ENCODE measurements at places on chromosomes 5 and 9.

- DNase-seq: no peak
Observed at GRCh38 chr9:127366594-127366993, 30.4 kb upstream of the SLC2A8 start.

DNA sequence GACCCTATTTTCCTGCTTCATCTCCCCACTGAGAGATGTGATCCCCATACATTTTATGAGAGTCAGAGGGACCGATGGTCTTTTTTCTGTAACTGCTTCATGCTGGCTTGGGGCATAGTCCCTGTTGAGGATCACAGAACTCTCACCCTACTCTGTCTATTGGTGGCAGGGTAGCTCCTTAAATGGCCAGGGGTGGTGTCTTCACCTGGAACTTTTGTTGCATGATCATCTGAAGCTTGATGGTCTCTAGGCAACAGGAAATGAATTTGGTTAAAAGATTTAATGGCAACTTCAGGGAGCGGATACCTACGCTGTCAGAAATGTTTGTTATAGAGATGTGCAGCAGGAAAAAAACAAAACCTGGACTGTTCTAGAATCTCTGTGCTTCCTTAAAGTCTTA is 87.0 kb upstream of the GLIS3 start:
- no peak for DNase-seq

GRCh38 chr5:168972731-168973130 is 328.2 kb downstream of the SLIT3 start:
- no peak for DNase-seq

- no peak for DNase-seq
Observed at GRCh38 chr5:131536211-131536826, 98.7 kb downstream of the RAPGEF6 start.

- no peak for DNase-seq
Observed at GRCh38 chr5:164256351-164256750, 750.9 kb downstream of the MAT2B start.

DNA sequence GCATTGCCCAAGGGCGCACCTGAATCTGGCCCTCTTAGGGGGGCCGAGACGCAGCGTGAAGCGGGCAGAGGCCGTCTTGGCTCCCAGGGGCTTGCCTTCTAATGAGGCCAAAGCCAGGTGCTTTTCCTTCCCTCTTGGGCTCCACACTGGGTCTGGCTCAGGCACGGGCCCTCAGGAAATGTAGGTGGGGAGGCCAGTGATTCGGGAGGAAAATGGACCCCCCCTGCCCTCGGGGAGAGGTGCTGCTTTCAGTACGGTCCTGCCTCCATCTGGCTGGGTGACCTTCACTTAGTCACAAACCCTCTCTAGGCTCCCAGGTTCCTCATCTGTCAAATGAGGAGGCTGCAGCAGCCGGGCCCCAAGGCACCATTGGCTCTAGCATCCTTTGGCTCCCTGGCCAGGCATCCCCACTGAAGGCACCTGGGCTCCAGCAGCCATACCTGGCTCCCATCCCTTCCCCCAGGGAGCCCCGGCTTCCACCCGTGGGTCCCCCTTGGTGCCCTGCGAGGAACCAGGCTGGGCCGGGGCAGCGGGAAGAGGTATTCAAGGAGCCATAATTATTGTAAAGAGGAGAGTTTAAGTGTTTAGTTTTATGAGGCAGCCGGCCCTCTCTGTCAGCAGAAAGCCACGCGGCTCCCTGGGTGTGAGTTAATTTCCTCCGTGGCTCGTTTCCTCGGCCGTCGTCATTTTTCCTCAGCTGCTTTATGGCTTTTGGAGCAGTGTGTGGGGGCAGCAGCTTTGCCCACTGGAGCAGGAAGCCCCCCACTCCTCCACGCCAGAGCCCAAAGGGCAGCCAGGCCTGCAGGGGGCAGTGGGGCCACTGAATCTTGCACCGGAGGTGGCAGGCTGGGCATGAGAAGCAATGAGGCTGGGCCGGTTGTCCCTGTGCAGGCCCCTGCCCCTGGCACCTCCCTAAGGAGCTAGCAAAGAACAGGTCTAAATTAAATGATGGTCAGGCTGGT is 24.9 kb upstream of the UNC5A start:
- DNase-seq: no peak

DNA sequence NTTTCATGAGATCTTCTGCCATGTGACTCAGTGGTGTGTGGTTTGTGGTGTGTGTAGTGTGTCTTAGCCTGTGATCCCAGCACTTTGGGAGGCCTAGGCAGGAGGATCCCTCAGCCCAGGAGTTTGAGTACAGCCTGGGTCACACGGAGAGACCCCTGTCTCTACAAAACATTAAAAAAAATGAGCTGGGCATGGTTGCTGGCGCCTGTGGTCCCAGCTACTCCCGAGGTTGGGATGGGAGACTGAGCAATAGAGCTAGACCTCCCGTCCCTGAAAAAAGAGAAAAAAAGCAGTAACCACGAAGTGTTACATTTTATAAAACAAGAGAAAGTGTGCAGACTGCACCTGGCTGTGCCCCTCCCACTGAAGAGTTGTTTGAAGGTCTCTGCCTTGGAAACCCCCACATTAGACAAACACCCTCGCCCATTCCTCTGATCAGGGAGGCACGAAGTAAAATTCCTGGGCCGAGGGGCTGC is 21.2 kb upstream of the RNU6ATAC start:
- DNase-seq: no peak

DNA sequence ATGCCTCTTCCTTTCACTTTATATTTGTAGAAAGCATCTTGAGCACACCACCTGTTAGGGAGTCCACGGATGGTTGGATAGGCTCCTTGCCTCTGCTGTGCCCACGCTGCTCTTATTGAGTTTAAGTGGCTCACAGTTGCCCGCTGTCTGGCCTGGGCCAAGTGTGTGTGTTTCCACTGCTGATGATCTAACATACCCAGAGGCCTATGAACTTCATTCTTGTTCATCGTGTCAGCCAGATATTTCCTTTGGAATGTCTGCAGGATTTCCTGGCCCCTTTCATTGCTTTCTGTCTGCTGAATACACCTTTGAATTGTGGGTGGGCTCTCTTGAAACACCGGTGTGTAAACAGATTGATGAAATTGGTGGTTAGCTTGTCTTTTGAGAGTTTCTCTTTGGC is 46.6 kb downstream of the MVB12B start:
- no peak for DNase-seq

DNA sequence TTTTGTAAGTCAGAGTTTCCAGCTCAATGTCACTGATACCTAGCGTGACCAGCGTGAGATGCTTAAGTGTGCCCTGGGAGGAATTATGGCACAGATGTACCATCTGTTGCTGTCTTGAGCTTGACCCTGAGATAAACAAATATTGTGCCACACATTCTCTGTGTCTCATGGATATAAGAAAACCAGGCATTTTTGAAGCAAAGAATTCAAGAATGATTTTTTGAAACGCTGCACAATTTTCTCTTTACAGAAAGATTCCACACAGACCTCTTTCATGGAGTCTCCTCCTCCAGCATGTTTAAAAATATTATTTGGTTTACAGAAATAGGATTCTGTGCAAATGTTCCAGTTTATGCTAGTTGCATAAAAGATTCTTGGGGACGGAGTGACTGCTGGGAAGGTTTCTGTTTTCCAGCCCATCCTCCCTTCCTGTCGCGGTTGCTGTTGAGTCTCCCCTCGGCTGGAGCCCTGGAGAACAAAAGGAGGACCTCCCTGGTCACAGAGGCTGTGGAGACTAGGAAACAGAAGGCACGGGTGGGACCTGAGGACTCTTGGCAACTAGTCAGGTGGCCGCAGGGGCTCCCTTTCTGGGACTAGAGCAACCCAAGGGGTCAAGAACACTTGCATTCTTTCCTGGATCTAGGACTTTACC is 120.8 kb downstream of the RASGRF2 start:
- no peak for DNase-seq

- no peak for DNase-seq
Observed at GRCh38 chr9:7752481-7752880, 47.1 kb downstream of the DMAC1 start.

GRCh38 chr9:135512241-135512603 is 9.0 kb upstream of the LCN1 start:
- no peak for DNase-seq

GRCh38 chr9:14308853-14309145 is 5.1 kb downstream of the NFIB start:
- no peak for DNase-seq

DNA sequence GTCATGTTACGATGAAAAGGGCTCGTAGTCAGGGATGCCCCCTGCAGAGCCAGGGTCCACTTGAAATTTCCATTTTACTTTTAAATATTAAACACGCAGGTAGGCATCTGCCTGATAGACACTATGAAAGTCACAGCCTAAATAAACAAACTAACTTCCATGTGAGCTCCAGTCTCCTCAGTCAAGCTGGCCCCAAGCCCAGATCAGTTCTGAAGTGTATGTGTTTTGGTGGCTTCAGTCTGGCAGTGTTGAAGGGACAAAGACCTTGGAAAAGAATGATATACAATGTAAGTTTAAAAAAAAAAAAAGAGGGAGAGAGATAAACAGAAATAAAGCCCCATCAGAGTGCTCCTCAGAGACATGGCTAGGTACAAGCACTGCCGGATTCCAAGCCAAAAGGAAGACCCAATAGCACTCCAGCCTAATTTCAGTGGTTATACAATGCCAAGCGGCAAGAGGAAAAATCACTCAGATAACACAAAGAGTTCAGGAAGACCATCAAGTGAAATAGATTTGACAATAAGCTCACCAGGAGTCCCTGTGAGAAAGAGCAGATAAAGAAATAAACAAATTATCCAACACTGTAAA is 181.0 kb downstream of the BNC2 start:
- DNase-seq: no peak

- no peak for DNase-seq
Observed at GRCh38 chr5:96968074-96968473, 32.2 kb downstream of the LNPEP start.

DNA sequence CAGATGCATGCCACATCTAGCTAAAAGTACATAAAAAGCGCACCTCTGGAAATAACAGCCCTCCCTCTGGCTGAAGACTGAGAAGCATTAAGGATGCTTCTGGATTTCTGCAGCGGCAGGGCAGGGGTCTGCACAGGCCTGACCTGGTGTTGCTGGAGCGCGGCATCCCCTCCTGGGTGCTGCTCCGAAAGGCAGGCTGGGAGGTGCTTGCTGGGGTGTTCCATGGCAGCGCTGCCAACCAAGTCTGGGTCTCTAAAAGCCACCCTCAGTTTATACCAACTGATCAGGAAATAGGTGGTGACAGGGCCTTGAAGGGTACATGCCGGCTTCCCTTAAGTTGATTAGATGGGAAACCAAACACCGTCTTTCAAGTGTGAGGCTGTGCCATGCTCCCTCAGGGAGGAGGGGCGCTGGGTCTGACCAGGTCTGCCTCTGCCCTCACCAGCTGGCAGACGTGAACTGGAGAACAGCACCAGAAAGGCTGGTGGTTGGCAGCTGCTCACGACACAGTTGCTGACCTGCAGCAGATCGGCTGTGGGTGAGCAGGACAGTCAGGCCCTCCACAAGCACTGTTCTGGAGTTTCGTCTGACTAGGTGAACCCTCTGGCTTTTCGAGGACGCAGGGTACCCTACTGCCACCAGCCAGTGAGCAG is 81.6 kb downstream of the DAP start:
- no peak for DNase-seq

DNA sequence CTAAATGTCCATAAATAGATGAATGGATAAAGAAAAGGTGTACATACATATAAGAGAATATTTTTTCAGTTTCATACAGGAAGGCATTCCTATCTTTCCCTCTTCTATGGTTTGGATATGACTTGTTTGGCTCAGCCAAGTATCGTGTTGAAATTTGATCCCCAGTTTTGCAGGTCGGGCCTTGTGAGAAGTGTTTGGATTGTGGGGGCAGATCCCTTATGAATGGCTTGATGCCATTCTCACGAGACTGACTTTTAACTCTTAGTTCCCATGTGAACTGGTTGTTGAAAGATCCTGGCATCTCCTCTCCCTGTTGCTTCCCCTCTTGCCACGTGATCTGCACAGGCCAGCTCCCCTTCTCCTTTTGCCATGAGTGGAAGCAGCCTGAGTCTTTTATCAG is 421.1 kb upstream of the FTMT start:
- DNase-seq: no peak

DNA sequence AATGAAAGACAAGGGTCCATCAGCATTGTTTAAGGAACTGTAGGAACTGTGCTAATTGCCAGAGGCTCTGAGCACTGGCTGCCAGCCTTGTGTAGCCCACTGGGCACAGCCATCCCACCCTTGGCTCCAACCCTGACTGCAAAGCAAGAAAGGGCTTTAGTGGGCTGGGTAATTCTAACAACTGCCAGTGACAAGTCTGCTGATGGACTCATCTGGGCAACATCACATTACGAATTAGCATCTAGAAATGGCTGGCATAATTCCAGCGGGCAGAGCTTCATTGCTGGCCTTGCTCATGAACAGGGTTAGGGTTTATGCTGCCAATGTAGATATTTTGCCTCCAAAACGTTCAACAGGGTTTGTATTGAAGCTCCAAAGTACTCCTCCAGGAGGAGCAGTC is 326.9 kb downstream of the ARHGEF28 start:
- no peak for DNase-seq

DNA sequence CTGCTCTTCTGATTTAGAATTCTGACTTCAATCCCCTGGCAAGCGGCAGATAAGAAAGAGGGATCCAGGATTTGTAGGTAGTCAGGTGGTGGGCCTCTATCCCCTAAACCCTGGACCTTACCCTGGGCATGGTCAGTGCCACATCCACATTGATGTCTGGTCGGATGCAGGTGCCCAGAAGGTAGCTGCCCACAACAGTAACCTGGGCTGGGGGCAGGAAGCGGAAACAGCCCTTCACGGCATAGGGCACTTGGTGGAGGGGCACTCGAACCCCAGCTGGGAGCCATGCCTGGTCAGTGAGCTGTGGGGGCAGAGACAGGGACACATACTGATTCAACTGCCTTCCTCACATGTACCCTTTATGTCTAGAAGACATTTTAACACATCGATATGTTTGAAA is 3.8 kb downstream of the NOL6 start:
- DNase-seq: no peak

DNA sequence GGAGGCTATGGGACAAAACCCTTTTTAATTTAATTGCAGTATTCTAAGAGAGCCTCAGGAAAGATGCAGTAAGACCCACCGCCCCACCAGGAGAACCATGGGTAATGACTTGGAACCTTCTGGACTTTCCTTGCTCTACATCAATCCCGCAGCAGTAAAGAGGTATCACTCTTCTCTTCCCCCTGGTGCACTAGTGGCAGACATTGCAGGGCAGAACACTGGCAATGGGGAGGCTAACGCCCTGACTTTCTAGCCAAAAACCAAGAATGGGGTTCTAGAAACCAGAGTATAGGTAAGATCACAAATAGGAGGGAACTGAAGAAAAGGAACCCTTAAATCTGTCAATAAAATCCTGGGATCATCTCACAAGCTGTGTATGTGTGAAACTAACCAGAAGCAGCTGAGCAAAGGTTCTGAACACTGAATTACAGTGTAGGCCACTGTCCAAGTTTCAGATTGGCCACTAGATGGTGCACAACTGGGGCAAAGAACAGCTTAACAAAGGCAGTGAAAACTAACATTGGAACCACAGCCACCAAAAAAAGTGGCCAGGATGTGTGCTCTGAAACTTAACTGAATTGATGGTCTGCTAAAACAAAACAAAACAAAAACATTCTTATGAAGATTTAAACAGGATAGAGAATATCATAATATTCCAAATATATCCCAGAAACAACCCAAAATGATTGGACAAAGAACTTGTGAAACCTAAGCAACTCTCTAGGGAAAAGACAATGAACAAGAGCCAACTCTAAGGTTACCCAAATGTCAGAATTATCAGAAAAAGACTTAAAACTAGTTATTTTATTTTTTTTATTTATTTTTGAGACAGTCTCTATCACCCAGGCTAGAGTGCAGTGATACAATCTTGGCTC is 6.6 kb upstream of the FAM151B start:
- no peak for DNase-seq
